DMS79 treated with DMSO at 0.1 percent for 48 hours (cell line): ENCODE measurements at places on chromosomes 7 and 10.

- no peak for DNase-seq
Measured at GRCh38 chr7:28862595-28863272, 95.4 kb downstream of the TRIL start.

DNA sequence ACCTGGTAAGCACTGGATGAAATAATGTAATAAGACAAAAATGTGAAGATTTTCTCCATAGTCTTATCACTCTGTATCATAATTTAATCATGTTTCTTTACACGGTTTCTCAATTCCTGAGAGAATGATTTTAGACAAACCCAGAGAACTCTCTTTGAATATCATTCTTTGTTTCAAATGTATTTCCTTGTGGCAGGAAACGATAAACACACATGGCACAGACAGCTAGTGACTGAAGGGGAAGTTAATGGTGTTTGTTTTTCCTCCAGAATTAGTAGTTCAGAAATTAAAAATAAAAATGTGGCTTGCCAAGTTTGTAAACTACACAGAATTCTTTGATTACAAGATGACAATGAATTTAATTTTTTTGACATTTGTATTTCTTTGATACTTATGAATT, 163.7 kb upstream of the PRPS1L1 start:
- no peak for DNase-seq

GRCh38 chr10:84317174-84317573, 11.2 kb upstream of the CCSER2 start:
- DNase-seq = no peak

- no peak for DNase-seq
Measured at GRCh38 chr7:102925976-102926782, 13.4 kb downstream of the LRRC17 start.

DNA sequence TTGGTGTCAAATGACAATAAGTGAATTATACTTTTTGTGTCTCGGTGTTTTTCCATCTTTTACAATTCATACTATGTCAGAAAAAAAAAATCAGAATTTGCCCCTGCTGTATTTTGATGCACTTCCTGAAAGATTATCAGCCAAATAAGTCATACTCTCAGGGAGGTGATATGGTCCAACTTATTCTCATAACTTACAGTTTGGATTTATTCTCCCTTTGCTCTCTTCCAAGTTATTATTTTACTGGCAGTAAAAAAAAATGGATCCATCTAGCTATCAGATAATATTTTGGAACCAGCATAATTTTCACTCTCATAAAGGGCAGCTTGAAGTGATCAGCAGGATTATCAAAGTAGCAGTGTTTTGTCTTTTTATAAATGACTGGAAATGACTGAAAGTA, 337.1 kb downstream of the BMPER start:
- DNase-seq = no peak

- DNase-seq = no peak
Measured at GRCh38 chr10:28411648-28412047, 108.8 kb upstream of the MPP7 start.

- DNase-seq = no peak
Measured at GRCh38 chr10:31617757-31618156, 298.7 kb downstream of the ZEB1 start.

DNA sequence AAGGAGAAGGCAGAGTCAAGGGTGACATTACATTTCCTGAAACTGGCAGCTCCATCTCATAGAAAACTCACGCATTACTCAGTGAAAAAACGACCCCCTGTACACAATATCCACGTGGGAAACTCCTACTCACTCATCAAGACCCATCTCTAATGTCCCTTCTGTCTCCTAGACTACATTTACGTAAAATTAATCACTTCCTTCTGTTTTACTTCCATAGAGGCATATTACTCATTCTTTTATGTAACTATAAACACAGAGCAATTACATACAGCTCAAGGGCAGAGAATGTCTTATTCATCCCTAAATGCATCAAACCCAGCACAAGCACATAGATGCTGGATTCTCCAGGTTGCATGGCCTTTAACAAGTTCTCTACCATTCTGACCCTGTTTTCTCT, 281.8 kb downstream of the KCNMA1 start:
- no peak for DNase-seq

DNA sequence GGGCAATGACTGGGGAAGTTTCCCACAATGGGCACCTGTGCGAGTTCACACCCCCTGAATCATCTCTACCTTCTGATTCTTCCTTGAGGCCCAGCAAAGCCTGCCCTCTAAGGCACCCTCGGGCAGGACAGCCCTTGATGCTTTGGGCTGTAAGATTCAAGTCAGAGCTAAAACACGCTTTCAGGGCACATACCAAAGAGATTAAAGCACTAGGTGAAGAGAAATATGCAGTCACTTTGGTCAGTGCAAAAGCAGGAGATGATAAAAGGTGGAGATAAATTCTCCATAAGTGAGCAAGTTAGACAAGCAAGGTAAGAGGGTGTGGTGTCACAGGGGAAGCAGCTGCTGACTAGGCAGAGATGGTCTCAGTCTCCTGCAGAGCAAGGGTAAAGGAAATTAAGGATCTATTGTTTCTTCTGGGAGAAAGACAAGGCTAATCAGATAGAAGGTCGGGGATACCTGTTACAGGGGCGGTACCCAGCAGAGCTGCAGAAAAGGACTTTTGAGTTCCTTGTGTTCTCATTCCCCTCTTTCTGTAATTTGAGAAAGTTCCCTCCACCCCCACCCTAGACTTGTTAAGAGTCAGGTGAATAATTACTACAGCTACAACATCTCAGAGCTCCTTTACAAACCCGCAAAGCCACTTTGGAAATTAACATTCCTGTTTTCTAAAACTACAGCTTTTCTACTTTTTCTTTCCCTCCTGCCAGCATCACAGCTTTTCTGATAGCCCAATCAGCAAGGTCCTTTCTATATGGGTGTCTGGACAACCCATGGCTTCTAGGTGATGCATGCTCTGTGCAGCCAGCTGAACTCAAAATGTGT, 26.4 kb downstream of the PDLIM1 start:
- no peak for DNase-seq

- peak; percentile 63 for DNase-seq
Measured at GRCh38 chr7:30863706-30864035, 48.0 kb upstream of the AQP1 start.

DNA sequence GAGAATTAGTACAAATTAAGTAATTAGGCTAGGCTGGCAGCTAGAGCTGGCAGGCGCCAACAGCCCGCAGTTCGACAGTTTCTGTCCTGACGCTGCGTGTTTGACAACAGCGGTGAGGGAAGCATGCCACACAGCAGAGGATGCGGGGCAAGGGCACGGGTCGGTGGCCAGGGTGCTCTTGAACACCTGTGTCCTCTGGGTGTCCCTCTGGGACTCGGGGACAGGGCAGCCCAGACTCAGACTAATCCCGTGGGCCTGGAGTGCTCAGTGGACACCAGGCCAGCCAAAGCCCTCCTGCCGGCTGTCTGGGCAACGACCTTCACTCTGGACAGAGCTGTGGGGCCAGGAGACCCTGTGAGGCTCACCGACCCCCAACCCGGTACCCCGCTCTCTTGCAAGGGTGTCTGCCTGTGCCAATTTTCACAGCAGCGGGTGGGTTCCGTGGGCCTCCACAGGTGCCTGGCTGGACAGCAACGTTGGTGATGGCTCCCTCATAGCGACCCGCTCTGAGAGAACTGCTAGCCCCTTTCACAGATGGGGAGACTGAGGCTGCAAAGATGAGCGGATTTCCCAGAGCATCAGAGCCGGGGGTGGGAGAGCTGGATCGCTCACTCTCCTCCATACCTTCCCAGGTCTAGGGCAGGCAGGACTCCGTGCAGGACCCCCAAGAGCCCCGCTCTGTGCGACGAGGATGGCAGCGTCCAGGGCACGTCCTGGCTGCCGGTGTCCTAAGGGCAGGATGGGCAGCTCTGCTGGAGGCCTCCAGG, 48.5 kb downstream of the FOXL3 start:
- DNase-seq = no peak

DNA sequence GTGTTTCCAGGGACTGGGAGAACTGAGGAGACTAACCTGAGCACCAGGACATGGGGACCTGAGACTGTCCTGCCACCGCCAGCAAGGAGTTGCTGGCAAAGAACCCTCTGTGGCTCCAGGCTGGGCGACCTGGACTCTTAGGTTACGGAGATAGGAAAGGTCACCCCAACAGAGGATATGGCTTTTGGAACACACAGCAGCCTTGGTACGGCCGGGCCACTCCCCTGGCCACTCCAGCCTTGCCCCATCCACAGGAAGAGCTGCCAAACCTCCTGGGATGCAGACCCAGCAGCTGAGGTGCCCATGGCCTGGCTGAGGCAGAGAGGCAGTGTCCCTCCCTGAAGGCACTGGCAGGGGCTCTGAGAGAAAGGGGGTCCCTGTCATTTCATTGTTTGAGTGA, 137.8 kb downstream of the OAT start:
- no peak for DNase-seq

- no peak for DNase-seq
Measured at GRCh38 chr10:102801978-102802377, 35.2 kb downstream of the CYP17A1 start.

GRCh38 chr7:47893721-47894365, 54.4 kb downstream of the PKD1L1 start:
- DNase-seq = no peak

DNA sequence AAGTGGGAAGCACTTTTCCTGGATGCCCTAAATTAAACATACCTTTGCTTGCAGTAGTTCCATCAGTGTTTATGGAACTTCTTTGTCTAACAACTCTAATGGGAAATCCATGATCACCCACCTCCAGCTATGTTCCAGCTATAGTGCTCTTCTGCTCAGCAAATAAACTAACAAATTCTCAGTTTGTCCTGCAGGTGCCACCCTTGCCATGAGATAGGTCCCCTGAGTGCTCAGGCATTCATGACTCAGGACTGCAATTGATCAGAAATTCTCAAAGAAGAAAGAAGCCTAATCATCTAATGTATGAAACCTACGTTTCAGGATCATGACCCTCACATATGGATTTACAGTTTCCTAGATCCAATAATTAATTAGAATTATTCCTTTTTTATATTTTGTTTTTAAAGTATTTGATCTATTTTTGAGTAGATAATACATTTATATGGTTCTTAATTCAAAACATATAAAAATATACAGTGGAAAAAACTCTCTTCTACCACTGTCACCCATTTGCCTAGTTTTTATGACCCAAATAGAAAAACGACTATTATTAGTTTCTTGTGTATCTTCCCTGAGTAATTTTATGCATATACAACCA, 48.7 kb upstream of the DYNC1I1 start:
- peak; percentile 53 for DNase-seq

- DNase-seq = peak; percentile 82
Measured at GRCh38 chr7:136058546-136058945, 81.4 kb upstream of the MTPN start.

GRCh38 chr10:64277536-64277935, 756.3 kb downstream of the REEP3 start:
- no peak for DNase-seq

- no peak for DNase-seq
Measured at GRCh38 chr10:102872163-102872562, 2.9 kb downstream of the AS3MT start.

DNA sequence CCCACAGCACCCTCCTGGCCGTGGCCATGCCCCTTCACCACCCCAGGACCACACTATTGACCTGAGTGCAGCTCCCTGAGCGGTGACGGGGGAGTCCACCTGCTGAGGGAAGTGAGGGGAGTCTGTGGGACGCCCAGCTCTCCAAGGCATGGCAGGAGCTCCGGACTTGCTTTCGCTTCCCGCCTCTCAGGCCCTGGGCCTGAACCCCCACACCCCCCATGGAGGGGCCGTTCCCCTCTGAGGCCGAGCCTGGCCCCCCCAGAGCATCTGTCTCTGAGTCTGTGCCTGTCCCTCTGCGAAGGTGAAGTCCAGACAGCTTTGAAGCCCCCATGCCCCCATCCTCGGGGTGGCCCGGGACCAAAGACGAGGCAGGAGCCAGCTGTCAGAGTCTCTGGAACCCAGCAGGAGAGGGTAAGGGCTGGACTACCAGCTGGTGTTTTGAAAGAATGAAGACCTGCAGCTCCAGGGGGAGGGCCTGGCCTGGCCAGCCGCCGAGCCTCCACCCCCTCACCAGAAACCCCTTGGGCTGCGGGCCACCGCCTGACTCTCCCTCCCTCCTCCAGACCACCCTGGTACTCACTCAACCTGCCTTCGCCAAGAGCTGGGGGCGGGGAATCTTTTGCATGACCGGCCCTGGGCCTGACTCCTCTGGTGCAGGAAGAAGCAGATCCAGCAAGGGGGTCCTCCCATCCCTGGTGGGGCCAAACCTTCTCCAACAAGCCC, 114.0 kb downstream of the PDGFA start:
- no peak for DNase-seq

DNA sequence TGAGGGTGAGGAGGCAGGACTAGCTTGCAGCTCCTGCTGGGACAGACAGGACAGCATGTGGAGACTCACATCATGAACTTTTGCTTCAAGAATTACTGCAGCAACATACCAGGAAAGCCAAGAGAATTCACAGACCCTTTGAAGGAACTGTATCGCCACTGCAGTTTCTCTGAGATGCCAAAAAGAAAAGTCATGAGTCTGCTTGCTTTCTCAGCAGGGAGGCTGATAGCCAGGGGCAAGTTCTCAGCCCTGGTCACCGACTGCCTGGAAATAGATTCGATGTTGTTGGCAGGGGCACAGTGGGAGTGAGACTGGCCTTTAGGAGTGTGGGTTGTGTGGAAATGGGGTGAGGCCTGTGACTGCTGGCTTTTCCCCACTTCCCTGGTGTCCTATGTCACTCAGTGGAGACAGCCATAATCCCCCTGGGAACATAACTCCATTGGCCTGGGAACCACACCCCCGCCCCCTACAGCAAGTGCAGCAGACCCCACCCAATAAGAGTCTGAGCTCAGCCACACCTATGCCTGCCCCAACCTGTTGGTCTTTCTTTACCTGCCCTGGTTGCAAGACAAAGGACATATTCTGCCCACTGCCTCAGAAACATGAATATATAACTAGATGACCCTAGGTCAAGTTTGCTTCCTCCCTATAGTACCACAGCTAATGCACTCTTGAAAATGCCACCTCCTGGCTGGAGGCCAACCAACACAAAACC, 1.6 kb upstream of the SAMD9 start:
- no peak for DNase-seq

DNA sequence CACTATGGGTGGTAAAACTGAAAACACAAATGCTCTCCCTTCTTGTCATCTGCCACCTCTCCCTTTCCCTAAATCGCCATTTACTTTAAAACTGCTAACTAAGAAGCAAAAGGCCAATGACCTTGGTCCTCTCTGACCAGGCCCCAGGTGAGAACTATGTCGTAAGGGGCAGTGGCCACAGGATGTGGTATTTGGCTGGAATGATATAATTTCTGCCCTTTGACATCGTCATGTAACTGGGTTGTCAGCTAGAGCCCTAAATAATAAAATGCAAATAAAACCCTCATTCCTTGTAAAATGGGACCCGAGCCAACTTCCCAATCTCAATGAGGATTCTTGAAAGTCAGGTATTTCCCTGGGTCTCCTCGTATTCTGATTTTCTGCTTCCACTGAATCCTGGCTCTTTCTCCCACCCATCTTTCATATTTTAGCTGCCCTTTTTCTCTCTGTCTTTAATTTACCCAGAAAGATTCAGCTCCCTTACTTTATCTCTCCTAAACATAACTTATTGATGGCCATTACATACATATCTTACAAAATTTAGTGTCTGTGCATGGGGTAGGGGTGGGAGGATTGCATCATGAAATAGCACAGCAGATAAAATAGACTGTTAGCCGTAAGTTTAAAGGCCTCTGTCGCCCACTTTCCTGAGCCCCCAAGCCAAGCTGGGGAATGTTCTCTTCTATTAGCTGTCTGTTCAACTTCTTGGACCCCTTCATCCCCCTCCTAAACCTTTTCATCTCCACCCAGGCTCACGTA, 3.2 kb upstream of the EEPD1 start:
- no peak for DNase-seq
